ENCODE measurements at places on chromosomes 1 and 21.
A peak's percentile ranks its signal among the peaks of the same experiment; 100 is the strongest.

- DNase-seq: no peak
These were observed 860.4 kb downstream of the PLA2G4A start for GRCh38 chr1:187689129-187689528.

DNA sequence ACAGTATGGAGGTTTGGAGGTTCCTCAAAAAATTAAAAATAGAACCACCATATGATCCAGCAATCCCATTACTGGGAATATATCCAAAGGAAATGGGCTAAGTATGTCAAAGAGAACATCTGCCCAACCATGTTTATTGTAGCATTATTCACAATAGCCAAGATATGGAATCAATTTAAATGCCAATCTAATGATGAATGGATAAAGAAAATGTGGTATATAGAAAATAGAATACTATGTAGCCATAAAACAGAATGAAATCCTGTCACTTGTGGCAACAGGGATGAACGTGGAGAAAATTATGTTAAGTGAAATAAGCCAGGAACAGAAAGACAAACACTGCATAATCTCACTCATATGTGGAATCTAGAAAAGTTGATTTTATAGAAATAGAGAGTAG is 201.7 kb upstream of the AJAP1 start:
- DNase-seq: no peak

GRCh38 chr1:180482425-180483275 is 19.7 kb downstream of the ACBD6 start:
- peak; percentile 20 for DNase-seq

- no peak for DNase-seq
These were observed 4.1 kb downstream of the WNT3A start for GRCh38 chr1:228010921-228011320.

DNA sequence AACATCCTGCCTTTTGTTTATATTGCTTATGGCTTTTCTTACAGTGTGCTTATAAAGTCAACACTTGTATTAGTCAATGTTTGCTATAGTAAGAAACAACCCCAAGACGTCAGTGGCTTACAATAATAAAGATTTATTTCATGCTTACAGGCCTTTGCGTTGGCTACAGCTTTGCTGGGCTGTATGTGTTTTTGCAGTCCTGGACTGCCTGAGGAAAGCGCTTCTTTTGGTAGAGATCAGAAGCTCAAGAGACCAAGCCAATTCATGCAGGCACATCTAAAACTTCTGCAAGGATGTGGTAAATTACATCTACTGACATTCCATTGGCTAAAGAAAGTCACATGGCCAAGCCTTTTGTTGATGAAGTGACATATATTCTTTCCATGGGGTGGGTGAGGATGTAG is 17.5 kb upstream of the PRKAA2 start:
- no peak for DNase-seq

GRCh38 chr1:237352747-237353146 is 310.8 kb downstream of the RYR2 start:
- no peak for DNase-seq

- no peak for DNase-seq
These were observed 123.6 kb downstream of the MACF1 start for GRCh38 chr1:39328095-39328494.

DNA sequence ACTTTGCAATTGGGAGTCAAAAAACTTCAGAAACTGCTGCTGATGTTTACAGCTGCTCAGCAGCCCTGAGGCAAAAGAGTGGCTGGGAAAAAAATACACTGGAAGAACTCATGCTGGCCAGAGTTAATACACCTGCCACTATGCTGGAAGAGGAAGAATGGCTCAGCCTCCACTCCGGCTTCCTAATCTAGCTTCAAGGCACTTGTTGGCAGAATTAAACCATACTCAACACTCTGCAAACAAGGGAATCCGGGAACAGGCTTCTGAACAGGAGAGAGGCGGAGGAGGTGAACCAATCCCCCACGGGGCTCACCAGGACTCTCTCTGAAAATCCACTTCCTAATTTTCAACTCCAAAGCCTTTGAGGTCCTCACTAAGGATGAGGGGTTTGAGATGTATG is 120.1 kb downstream of the CCDC185 start:
- DNase-seq: no peak

Data from AG09319 (cell line).